ENCODE measurements at places on chromosomes 6 and 20. TPM values are rescaled to one million over a fixed set of nuclear protein-coding genes. Genes with fewer than 3 reads are reported as not detected.

HLA-DQB1 gene
- 9.3 TPM for total RNA-seq

SMLR1 gene
- total RNA-seq = not detected

BPIFB1 gene
- total RNA-seq = not detected

FABP7 gene
- total RNA-seq = not detected

RSPO3 gene
- 7.2 TPM for total RNA-seq

IRF4 gene
- total RNA-seq = 0.40 TPM

GRCh38 chr6:33802186-33802958 is 1.4 kb downstream of the MLN start:
- H3K36me3 ChIP-seq = no peaks in the 10 kb centered on the region
- no peaks in the 10 kb centered on the region for H3K4me1 ChIP-seq
- no peak overlapping the region for H3K4me3 ChIP-seq

- H3K27me3 ChIP-seq = peaks cover 60% of the 10 kb centered on the region
- H3K36me3 ChIP-seq = no peaks in the 10 kb centered on the region
- H3K27ac ChIP-seq = no peak overlapping the region
- no peak overlapping the region for H3K4me3 ChIP-seq
Observed at GRCh38 chr6:34055223-34055933, 90.5 kb downstream of the GRM4 start.

DNA sequence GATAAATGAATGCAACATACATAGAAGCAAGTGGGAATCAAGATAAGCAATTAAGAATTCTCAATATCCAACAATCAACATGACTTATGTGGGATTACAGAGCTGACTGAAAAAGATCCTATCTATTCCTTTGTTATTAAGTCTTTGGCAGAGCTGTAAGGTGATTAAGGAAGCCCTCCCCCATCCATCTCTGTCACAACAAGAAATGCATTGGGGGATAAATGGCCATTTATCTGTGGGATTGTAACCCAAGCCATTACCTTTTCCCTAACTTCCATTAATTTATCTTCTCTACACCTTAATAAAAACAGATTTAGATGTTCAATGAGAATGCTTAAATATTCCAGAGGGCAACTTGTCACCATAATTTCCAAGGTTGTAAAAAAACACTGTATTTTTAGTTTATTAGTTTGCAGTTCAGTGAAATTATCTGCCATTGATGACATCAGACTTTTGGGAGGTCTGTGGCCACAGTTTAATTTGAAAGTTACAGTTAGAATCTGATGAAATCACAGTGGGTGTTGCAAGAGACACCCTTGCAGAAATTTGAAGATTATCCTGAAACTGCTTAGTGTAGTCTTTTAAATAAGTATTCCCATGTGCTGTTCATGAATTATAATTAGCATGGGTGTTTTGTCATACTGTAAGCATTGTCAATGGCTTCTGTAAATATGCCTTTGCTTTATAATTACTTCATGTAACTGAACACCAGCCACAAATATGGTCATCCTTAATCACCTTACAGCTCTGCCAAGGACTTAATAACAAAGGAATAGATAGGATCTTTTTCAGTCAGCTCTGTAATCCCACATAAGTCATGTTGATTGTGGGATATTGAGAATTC is 49.4 kb upstream of the FYN start:
- no peak overlapping the region for H3K27ac ChIP-seq
- no peak for DNase-seq
- H3K4me1 ChIP-seq = peaks cover 5% of the 10 kb centered on the region
- H3K36me3 ChIP-seq = no peaks in the 10 kb centered on the region

- DNase-seq = no peak
- H3K4me3 ChIP-seq = no peak overlapping the region
Observed at GRCh38 chr6:105645958-105646357, 243.1 kb upstream of the PREP start.

DNA sequence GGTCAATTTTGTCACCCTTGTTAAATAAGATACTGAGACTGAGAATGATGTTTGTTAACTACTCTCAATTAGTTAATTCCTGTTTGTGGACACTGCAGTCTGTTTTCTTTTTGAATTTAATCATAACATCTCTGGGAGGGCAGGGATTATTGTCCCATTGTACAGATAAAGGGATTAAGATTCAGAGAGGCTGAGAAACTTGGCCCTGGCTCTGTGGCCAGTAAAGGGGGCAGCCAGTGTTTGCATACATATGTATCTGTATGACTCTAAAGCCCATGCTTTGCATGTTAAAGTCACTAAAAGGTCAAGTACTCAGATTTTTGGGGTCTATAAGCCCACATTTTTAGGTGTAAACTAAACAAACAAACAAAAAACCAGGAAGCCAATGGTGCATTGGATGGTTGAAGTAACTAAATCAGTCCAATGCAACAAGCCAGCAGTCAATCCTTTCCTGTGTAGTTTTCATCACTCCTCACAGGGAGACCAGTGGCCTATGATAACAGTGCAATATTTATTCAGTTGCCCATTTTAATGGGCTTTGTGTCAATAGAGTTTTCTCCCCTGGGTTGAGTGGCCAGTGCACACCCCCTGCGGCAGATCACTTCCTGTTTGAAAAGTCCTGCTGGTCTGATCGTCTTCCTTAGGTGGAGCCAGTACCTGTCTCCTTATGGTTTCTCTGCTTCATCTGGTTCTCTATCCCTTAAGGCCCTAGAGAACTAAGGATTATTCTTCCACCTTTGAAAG is 106.7 kb downstream of the SLX4IP start:
- DNase-seq = no peak
- H3K36me3 ChIP-seq = no peaks in the 10 kb centered on the region
- H3K4me1 ChIP-seq = peaks cover 14% of the 10 kb centered on the region
- no peak overlapping the region for H3K4me3 ChIP-seq

GRCh38 chr6:149477544-149477943 is 7.3 kb downstream of the ZC3H12D start:
- no peak for DNase-seq
- no peaks in the 10 kb centered on the region for H3K27me3 ChIP-seq
- H3K36me3 ChIP-seq = no peaks in the 10 kb centered on the region
- H3K4me1 ChIP-seq = peaks cover 15% of the 10 kb centered on the region
- no peak overlapping the region for H3K4me3 ChIP-seq
- H3K27ac ChIP-seq = no peak overlapping the region

DNA sequence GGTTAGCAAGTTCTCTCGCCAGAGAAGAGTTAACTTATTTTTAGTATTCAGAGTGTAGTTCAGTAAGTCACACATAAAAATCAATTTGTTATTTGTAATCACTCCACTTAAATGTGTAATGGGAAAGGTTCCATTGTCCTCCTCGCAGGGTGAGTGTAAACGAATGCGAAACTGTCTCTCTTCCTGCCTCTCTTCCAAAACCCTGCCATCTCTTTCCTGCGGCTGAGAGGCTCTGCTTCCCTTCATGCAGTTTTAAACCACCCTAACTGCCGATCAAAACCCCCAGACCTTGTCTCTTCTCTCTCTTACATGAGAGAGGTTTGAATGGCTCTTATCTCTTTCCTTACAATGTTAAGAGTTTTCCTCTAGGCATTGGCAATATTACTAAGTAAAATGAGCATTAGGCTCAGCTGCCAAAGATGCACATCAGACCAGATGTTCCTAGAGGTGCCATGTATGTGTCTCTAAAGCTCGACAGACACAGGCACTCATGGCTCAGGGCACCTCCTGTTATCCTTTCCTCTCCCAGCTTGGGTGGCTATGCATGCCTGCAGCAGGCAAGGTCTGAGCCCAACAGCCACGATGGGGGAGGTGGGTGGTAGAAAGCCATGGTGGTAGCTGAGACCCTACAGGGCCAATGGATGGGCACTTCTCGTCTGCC is 91.2 kb downstream of the JARID2 start:
- no peak overlapping the region for H3K4me3 ChIP-seq
- DNase-seq = no peak
- H3K36me3 ChIP-seq = no peaks in the 10 kb centered on the region
- H3K27me3 ChIP-seq = no peaks in the 10 kb centered on the region
- no peak overlapping the region for H3K27ac ChIP-seq
- peaks cover 55% of the 10 kb centered on the region for H3K4me1 ChIP-seq

DNA sequence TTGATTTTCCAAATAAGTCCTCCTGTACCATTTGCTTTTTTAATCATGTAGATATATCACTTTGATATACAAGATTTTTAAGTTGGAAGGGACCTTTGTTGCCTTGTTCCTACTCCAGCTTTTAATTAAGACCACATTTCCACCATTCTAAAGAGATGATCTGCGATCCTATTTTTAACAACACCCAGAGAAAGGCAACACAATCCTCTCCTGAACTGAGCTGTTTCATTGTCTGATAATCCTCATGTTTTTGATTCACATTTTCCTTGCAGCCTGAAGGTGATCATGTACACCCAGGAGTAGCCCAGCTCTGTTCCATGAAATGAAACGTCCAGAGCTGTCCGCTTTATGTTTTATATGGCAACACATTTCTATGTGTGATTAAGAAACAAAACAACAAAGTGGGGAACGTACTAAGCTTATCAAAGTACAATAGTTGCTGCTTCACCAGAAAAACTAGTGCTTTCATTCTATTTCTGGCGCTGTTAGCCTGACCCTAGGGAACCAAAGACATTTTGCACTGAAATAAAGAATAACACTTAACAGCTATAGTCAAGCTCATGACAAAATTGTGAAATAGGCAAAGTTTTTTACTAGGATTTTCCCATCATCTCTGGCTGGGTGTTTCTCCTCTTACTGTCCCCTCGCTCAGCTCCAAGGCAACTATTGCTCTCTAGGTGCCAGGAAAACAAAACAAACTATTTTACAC is 22.6 kb upstream of the TRAF3IP2 start:
- H3K36me3 ChIP-seq = no peaks in the 10 kb centered on the region
- H3K27me3 ChIP-seq = no peaks in the 10 kb centered on the region
- no peak for DNase-seq

DNA sequence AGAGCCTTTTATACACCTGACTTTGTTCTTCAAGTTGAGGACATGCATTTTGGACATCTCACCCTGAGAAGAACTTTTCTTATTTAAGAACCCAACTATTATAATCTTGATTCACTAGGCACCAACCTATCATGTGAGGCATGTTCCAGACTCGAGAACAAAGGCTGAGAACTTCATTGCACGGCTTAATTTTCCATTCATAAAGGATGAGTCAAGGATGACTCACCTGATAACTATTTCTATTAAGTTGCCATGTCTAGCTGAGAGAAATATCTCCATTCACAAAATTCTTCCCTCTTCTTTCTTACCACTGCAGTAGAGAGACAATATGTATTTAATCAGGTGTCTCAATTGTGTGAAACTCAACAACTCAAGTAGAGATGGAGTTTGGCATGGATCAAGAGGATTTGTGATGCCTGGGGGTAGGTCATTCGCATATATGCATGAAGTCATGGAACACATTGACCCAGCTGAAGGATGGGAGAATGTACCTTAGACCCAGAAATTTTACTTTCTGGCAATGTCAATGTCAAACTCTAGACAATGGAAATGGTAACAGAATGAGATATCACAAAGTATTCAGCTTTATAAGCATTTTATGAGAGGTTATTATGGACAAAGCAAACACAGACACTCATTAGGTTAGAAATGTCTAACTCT is 208.7 kb upstream of the PRND start:
- no peak overlapping the region for H3K4me3 ChIP-seq
- H3K27ac ChIP-seq = no peak overlapping the region
- no peaks in the 10 kb centered on the region for H3K36me3 ChIP-seq
- no peak for DNase-seq
- H3K4me1 ChIP-seq = no peaks in the 10 kb centered on the region
- no peaks in the 10 kb centered on the region for H3K27me3 ChIP-seq

GRCh38 chr6:117503211-117503610 is 20.7 kb downstream of the DCBLD1 start:
- no peak overlapping the region for H3K27ac ChIP-seq
- no peak for DNase-seq
- H3K36me3 ChIP-seq = no peaks in the 10 kb centered on the region
- H3K4me3 ChIP-seq = no peak overlapping the region
- peaks cover 10% of the 10 kb centered on the region for H3K4me1 ChIP-seq
- H3K27me3 ChIP-seq = no peaks in the 10 kb centered on the region

DNA sequence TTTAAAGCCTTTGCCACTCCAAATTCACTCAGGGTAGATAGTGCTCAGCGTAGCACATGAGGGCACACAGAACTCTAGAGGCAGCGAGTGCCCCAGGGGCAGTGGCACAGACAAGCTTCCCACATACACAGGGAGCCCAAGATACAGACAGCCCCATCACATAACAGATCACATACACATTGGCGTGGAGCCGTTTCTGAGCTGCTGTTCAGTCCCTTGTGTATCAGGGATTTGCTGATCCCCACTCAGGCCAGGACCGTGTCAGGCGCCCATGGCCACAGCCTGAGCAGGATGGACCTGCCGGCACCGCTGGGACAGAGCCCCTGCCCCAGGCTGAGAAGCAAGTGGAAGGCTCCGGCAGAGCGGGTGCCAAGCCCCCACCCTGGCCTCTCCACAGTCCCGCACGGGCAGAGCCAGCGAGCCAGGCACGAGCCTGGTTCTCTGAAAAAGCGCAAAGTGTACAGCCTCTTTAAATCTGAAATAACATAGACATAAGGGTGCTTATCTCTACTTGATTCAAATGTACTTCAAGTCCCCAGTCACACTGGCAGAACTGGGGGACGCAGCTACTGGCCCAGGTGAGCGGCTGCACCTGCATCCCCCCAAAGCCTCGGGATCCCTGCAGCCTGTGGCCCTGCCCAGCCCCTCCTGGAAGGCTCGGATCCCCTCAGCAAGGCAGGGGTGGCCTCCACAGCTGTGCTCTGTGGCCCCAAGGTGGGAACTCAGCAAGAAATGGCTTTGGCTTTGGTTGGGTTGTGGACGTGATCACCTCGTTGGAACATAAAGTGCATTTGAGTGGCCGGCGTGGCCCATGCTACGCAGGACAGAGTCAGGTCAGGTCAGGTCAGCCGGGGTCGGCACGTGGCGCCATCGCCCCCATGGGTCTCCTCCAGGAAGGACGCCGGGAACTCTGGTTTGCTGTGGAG is 231.3 kb downstream of the ERMARD start:
- H3K27me3 ChIP-seq = peaks cover 27% of the 10 kb centered on the region
- no peak for DNase-seq
- H3K4me1 ChIP-seq = peaks cover 16% of the 10 kb centered on the region

- no peaks in the 10 kb centered on the region for H3K36me3 ChIP-seq
- H3K4me1 ChIP-seq = no peaks in the 10 kb centered on the region
- H3K27ac ChIP-seq = no peak overlapping the region
- no peak for DNase-seq
- H3K27me3 ChIP-seq = no peaks in the 10 kb centered on the region
- H3K4me3 ChIP-seq = no peak overlapping the region
Observed at GRCh38 chr6:9403736-9404135, 968.4 kb upstream of the SLC35B3 start.

- H3K27me3 ChIP-seq = no peaks in the 10 kb centered on the region
- DNase-seq = no peak
- no peak overlapping the region for H3K4me3 ChIP-seq
- H3K27ac ChIP-seq = no peak overlapping the region
Observed at GRCh38 chr6:166449036-166449435, 66.3 kb upstream of the MPC1 start.

GRCh38 chr6:87860902-87861301 is 158.9 kb upstream of the AKIRIN2 start:
- H3K36me3 ChIP-seq = no peaks in the 10 kb centered on the region
- no peak overlapping the region for H3K4me3 ChIP-seq
- no peaks in the 10 kb centered on the region for H3K4me1 ChIP-seq
- no peak for DNase-seq

- peaks cover 24% of the 10 kb centered on the region for H3K36me3 ChIP-seq
- no peaks in the 10 kb centered on the region for H3K4me1 ChIP-seq
- H3K27me3 ChIP-seq = no peaks in the 10 kb centered on the region
- no peak overlapping the region for H3K27ac ChIP-seq
Observed at GRCh38 chr6:53879608-53880007, 84.8 kb downstream of the LRRC1 start.
